ENCODE measurements at places on chromosomes 2 and 18. TPM values are rescaled to one million over a fixed set of nuclear protein-coding genes. Genes with fewer than 3 reads are reported as not detected.
A peak's percentile ranks its signal among the peaks of the same experiment; 100 is the strongest.

COX7A2L gene
- 80.4 TPM for total RNA-seq

DNA sequence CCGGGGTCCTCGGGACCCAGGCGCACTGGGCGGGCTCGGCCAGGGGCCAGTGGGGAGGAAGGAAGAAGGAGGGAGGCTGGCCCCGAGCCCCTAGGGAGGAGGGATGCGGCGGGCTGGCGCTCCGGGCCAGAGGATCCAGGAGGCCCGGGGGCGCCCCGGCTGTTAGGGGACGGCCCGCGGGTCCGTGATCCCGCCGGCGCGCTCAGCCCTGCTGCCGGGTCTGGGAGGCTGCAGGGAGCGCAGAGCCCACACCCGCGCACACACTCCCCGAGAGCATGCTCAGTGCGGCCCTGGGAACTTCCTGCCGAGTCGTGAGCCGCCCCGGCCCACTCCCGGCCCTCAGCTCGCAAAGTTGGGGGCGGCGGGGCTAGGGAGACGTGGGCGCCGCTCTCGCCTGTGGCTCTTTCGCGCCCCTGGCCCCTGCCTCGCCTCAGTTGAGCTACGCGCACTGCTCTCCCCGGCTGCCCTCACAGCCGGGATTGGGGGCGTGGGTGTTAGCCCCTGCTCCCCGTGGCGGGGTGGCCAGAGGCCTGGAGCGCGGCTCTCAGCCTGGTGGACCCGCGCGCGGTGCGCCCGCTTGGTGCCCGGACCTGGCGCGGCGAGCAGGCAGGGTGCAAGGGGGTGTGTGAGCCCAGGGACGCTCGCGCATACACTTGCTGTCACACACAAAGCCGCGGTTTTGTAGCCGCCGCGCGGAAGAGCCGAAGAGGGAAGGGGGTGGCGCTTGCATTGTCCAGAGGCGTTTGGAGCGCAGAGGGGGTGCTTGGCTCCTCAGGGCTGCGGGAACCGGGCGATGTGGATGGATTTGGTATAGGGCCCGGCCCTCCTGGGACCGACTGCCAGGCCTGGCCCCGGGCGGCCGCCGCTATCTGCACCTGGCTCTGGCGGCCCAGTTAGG, 132.9 kb upstream of the MGAT5 start:
- DNase-seq: peak; percentile 76

DNA sequence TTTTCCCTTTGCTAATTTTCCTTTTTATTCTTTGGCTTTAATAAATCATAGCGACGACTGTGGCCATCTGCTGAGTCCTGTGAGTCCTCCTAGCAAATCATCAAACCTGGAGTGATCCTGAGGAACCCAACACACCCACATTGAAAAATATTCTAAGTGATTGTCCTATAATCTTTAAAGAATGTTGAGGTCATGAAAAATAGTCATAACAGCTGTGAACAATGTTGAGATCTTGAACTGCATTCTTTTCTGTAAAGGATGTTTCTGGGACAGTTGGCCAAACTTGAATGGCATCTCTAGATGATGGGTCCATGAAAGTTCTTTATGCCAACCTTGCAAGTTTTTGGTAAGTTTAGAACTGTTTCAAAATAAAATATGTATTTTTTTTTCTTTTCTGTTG, 53.2 kb upstream of the ADAM23 start:
- DNase-seq: no peak

- DNase-seq: peak; percentile 44
Measured at GRCh38 chr2:120379916-120380893, 34.3 kb downstream of the INHBB start.

All from lung (tissue), 17 donors.